ENCODE measurements at places on chromosomes 12 and 14.
A peak's percentile ranks its signal among the peaks of the same experiment; 100 is the strongest.

GRCh38 chr12:14628771-14629170 lies 61.1 kb upstream of the PLBD1 start:
- DNase-seq, result no peak

DNA sequence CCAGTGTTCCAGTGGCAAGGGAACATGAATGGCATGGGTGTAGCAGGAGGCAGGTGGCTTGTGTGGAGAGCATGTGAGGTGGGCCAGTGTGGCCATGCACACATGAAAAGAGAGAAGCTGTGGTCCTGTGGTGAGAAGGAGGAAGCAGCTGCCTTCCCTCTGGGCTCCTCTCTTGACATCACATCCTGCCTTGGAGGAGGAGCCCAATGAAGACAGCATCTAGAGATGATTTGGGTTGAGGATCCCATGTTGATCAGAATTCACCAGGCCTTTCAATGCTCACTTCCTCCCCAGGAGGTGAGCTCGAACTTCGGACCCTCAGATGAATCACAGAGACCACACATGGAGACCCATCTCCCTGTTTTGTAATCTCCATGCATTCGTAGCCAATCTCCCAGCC lies 82.6 kb downstream of the LRRC74A start:
- peak; percentile 36 for DNase-seq

DNA sequence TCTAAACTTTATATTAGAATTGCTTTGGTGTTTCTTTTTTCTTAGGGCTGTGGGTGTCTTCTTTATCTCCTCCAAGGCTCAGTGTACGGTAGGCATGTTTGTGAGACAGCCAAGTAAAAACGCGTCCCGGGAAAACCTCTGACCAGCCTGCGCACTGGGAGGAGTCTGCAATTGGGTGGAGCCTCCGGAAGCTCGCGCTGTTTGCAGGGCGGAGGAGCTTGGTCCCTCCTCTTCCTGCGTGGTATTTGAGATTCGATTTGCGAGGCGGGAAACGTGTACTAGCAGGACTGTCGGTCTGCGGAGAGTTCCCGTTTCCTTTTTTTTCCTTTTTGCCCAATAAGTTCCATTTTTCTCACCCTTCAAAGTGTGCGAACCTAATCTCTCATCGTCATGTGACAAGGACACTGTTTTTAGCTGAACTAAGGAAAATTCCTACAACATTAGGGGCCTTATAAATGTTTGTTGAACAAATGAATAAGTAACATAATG lies 182.1 kb upstream of the OTX2 start:
- no peak for DNase-seq

- no peak for DNase-seq
These were observed 51.1 kb downstream of the RAB35 start for GRCh38 chr12:120065472-120065871.
